ENCODE measurements at places on chromosomes 6 and 20. TPM values are rescaled to one million over a fixed set of nuclear protein-coding genes. Genes with fewer than 3 reads are reported as not detected.

IPCEF1 gene
- total RNA-seq = 0.02 TPM

RAET1E gene
- 3.4 TPM for total RNA-seq

ITPR3 gene
- total RNA-seq = 39.4 TPM

HLA-DMB gene
- 2.2 TPM for total RNA-seq
